ENCODE measurements at places on chromosomes 13 and 19.

GRCh38 chr13:28049880-28050875, 50.2 kb downstream of the FLT3 start:
- DNase-seq = no peak

GRCh38 chr13:34044041-34044440, 226.1 kb downstream of the RFC3 start:
- DNase-seq = no peak

DNA sequence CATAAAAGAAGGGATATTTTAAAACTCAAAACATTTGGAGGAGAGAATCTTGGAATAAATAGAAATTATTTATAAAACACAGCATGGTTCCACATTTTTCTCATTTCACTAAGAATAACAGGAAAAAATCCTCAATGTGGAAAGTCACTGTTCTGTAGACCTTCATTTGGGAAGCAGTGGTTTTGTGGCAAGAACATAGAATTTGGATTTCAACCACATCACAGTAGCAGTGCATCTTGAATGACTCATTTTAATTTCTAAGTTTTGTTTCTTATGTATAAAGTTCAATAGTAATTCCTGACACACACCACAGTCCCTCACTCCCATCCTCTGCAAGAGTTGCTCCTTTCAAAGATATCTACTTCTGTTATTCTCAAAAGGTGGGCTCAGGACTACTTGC, 264.0 kb downstream of the ENOX1 start:
- no peak for DNase-seq

DNA sequence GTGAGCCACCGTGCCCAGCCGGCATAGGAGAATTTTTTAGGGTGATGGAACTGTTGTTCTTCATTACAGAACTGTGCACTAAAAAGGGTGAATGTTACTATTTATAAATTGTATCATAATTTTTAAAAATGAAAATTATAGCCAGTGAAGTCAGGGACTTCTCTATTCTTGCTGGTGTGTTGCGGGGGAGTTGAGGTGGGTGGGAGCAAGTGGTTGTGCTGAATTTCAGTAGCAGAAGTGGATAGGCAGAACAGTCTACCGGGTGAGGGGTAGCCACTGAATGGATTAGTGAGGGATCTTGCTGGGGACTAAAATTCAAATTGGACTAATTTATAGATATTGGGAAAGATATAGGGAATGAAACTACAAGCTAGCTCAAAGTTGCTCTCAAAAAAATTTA, 74.0 kb downstream of the CAB39L start:
- DNase-seq = no peak

DNA sequence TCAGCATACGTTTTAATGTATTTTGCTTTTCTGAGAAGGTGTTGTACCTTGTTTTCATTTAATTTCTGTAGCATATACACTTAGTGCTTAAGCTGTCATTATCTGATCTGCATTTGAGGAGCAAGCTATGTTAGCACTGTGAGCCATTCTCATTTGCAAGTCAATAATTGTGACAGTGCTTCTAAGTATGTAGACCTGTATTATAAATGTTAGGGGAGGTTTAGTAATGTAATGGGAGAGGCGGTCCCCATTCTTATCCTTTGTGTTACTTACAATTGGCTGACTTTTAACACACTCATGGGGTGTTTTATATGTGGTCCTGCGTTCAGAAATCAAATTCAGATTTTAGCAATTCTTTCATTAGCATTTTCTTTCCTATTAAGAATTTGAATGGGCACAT, 90.2 kb downstream of the GPC6 start:
- DNase-seq = no peak

DNA sequence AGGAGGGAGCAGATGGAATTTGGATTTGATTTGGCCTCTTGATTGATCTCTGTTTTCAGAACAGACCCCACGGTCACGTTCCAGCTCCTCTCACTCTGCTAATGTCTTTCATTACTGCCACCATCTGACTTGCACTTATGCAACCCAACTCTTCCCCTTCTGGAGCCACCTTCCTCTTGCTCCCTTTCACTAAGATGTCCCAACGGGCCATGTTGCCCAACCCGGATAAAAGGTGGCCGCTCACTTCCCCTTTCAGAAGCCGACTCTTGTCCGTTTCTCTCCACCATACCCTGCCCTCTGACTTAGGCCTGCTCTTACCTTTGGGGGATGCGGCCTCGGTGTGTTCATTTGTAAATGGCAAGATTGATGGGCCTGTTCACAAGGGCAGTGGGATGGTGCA, 27.4 kb upstream of the CYP4F8 start:
- DNase-seq = no peak

DNA sequence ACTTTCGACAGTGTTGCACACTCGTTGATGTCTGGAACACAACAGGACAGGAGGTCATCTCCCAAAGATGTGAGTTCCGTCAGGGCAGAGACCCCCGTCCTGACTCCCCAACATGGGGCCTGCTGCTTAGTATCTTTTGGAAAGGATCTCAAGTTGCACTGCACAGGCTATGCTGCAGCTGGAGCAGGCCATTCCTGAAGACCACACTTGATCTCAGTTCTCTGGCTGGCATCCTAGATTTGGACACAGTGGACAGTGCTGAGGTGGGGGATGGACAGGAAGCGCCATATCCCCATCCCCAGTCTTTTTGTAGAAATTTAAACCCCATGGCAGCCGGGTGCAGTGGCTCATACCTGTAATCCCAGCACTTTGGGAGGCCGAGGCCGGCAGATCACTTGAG, 5.9 kb downstream of the ADGRE2 start:
- DNase-seq = no peak

DNA sequence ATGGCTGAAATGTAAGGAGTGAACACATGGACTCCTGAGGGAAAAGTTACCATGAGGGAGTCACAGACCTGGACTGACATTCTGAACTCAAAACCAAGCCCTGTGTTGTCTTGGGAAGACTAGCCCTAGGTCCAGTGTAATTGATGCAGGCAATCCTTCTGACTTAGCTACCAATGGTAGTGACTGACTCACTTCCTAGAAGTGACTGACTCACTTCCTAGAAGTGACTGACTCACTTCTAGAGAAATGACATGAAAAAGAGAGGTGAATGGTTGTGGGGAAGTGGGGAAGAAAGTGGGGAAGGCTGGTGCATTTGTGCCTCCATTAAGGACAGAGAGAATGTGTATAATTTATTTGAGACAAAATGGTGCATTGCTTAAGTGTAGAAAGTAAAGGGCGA, 49.9 kb downstream of the EDNRB start:
- no peak for DNase-seq

- DNase-seq = no peak
Measured at GRCh38 chr19:28312269-28312668, 900.7 kb downstream of the UQCRFS1 start.

GRCh38 chr19:8665468-8666213, 33.0 kb downstream of the ACTL9 start:
- DNase-seq = no peak

GRCh38 chr19:32924200-32924599, 47.6 kb downstream of the CEP89 start:
- DNase-seq = no peak

- no peak for DNase-seq
Measured at GRCh38 chr19:5955636-5955935, 22.4 kb downstream of the RANBP3 start.

GRCh38 chr19:1263188-1263587, 5.9 kb upstream of the CIRBP start:
- no peak for DNase-seq

DNA sequence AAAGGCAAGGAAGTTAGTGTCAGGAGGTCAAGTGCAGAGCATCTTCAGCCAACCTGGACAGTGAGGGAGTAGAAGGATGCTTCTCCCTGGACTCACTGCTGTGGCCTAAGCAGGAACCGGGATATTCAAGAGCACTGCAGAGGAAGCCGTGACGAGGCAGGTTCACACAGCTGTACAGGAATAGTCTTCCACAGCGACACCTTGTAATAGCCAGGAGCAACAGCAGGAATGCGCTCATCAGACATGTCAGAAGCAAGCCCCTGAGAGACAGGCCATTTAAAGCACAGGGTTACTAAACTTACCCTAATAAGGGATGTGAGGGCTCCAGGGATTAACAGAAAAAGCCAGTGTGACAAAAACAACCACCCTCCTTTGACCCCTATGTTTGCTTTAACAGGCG, 3.5 kb upstream of the MED26 start:
- no peak for DNase-seq

DNA sequence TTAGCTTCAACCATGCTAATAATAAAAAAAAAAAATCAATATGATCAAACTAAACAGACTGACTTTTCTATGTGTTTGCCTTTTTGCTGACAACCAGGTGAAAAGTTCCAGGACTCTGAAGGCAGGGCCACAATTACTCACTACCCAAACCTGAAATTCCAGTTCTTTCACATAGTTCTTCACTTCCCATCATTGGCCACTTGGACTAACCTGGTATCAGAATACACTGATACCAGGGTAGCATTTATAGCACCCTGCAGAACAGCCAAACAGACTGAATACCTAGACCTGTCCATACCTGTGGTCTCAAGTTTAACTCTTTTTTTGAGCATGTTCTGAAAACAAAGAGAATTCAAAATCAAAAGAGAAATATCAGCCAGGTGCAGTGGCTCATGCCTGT, 25.1 kb downstream of the ELF1 start:
- no peak for DNase-seq

DNA sequence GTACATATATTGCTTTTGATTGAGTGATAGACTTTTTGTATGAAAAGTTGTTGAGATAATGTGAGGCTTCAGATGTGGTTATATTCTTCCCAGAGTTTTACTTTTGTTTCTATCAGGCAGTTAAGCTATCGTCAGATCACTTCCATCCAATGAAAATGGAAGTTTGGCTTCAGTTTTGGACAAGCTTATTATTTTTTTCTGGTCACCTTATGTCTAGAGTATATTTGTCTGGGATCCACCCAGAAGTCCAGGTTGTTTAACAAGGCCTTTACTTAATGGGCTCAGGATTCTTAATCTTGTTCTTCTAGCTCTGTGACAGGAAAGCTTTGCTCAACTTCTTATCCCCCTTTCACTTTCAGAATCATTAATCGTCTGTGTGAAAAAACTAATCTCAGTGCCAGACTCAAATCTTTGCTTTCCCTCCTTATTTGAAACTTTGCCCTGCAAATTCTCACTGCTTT, 150.9 kb downstream of the PDS5B start:
- no peak for DNase-seq

DNA sequence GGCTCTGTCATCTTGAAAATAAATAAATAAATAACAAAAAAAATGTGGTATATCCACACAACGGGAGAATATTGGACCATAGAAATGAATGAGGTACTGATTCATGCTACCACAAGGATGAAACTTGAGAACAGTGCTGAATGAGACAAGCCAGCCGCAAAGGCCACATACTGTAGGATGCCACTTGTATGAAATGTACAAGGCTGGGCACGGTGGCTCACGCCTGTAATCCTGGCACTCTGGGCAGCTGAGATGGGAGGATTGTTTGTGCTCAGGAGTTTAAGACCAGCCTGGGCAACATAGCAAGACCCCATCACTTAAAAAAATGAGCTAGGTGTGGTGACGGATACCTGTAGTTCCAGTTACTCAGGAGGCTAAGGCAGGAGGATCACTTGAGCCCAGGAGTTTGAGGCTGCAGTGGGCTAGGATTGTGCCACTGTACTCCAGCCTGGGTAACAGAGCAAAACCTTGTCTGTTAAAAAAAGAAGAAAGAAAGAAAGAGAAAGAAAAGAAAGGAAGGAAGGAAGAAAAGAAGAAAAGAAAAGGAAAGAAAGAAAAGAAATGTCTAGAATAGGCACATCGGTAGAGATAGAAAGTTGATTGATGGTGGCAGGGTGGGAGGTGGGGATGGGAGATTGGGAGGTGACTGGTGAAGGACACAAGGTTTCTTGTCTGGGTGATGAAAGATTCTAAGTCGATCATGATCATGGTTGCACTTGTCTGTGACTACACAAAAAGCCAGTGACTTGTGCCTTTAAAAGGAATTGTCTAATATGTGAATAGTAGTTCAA, 20.3 kb downstream of the HPN start:
- DNase-seq = no peak

- DNase-seq = no peak
Measured at GRCh38 chr19:46631481-46631880, 4.5 kb downstream of the GNG8 start.

- no peak for DNase-seq
Measured at GRCh38 chr13:53264751-53265385, 236.3 kb downstream of the OLFM4 start.

- DNase-seq = no peak
Measured at GRCh38 chr13:44764302-44764692, 188.2 kb upstream of the TSC22D1 start.

- DNase-seq = no peak
Measured at GRCh38 chr13:57933606-57934005, 302.1 kb downstream of the PCDH17 start.

- DNase-seq = no peak
Measured at GRCh38 chr19:36939153-36939552, 23.0 kb downstream of the ZNF568 start.

DNA sequence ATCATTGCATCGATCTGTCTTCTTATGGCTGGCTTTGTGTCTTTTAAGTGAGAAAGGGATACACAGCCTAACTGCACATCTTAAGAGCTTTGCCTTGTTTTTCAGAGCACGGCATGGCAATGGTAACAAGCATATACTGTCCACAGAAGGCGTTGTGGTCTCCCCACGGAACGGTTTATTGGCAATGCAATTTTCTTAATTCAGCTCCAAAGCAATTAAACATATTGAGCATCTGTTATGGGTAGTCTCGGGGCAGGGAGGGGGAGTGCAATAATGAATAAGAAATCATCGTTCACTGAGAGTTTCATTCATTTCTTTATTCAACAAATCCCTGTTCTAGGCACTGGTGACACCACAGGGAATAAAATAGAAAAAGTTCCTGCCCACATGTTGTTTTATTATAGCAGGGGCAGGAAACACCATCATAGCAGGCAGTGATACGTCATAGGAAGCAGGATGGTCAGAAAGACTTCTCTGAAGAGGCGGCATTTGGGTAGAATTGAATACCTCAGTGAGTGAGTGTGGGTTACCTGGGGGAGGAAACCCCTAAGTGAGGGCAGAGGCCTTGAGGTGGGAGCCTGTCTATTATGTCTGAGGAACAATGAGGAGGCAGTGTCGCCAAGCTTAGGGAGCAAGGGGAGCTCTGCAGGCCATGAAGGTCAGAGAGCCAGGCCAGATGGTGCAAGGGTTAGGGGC, 185.7 kb upstream of the KL start:
- DNase-seq = no peak

DNA sequence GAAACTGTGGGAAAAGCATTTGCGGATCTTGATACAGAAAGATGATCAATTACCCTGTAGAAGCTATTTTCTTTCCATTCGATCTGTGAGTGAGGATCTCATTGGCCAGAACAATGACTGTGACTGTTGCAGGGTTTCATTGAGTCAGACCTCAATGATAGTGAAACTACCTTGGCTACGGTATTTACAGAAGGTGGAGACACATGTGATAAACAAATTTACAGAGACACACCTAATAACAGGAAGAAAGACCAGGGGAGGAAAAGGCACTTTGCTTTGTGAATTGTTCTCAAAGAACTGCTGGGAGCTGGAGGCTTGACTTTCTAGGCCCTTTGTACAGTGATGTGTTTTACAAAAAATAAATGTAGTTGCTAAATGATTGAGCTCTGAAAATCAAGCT, 19.9 kb upstream of the ARGLU1 start:
- DNase-seq = no peak

GRCh38 chr19:3458229-3459088, 21.9 kb downstream of the SMIM24 start:
- DNase-seq = no peak

- peak; percentile 8 for DNase-seq
Measured at GRCh38 chr19:21566073-21566472, 60.7 kb downstream of the ZNF429 start.

Data from stimulated activated CD4-positive, alpha-beta T cell treated with anti-CD3 and anti-CD28 coated beads, Interleukin-1b, Interleukin-23, amount 100 ng/mL, for 4 hours (primary cell).